Stimulated activated CD4-positive, alpha-beta T cell treated with anti-CD3 and anti-CD28 coated beads, Interleukin-1b, Interleukin-23, amount 100 ng/mL, for 24 hours (primary cell): ENCODE measurements at places on chromosomes 11 and 22.

- no peak for DNase-seq
Observed at GRCh38 chr11:1500466-1501420, 14.2 kb upstream of the MOB2 start.

DNA sequence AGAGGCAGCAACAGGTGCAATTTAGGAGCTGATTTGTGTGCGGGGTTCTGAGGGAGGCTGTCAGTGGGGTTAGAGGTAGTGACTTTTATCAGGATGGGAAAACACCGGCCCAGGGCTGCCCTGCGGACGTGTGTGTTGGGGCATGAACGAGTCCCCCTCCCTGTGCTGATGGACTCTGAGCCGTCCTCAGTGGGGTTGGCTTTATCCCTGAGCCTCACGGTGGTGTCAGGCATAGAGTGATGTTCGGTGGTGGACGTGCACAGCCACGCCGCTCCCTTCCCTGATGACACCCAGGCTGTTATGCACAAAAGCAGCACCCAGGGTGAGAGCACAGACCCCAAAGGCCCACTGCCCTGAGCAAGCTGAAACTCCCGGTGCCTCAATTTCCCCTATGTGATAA, 809.1 kb downstream of the BRD1 start:
- DNase-seq = no peak

GRCh38 chr11:62450543-62451240, 31.9 kb downstream of the SCGB1A1 start:
- DNase-seq = no peak

DNA sequence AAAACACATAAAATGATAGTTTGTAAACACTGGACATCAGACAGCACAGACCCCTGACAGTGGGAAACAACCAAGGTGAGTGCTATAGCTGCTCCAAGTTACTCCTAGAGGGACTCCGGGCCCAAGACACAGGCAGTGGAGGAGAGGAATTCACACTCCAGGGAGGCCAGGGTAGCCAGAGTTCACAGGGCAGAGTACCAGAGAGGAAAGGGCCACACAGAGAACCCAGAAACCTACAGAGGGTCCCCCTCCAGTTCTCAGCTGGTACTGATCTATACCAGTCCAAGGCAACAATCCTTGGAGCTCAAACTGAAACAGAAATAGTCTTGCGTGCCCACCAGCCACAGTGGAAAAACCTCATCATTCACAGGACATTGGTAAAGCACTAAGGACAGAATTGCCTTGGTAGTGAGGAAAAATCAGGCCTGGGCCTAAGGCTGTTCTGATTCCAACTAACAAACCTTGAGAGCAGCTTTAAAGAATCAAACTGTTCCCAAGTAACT, 7.6 kb downstream of the VPS37C start:
- DNase-seq = no peak

DNA sequence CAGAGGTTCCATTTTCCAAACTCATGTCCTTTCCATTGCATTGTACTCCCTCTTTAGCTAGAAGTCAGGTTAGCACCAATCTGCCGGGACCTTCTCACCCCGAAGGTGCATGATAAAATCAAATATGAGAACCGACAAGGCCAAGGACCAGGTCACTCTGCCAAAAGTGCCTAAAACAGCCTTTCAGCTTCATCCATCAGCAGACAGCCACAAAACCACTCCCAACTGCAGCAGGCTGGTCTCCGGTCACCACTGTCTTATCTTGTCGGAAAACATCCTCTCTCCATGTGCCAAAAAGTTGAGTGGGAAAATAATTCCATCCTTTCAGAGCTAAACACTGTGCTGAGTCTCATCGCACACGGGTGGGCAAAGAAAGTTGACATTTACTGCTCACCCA, 1.4 kb downstream of the PI4KA start:
- DNase-seq = no peak

GRCh38 chr11:120108785-120109168, 29.1 kb downstream of the TRIM29 start:
- no peak for DNase-seq

- no peak for DNase-seq
Observed at GRCh38 chr11:29166306-29166705, 850.5 kb downstream of the KCNA4 start.

DNA sequence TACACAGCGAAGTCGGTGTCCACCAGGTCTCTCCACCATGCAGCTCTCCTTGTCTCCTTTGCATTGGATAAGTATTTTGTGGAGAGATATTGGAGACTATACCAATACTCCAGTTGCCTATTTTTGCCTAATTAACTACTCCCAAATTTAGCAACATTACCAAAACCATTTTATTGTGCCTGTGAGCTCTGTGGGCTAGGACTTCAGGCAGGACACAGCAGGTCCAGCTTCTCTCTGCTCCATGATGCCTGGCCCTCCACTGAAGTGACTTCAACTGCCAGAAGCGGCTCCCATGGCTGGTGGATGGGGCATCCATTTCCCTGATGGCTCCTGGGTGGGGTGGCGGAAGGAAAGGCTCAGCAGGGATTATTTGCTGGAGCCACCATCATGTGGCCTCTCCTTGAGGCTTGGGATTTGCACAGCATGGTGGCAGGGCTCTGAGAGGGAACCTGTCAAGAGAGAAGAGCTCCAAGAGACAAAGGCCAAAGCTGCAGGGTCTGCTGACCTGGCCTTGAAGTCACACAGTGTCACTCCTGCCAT, 36.9 kb upstream of the MAPK1 start:
- DNase-seq = no peak

- DNase-seq = no peak
Observed at GRCh38 chr11:71266114-71266833, 13.9 kb upstream of the SHANK2 start.

DNA sequence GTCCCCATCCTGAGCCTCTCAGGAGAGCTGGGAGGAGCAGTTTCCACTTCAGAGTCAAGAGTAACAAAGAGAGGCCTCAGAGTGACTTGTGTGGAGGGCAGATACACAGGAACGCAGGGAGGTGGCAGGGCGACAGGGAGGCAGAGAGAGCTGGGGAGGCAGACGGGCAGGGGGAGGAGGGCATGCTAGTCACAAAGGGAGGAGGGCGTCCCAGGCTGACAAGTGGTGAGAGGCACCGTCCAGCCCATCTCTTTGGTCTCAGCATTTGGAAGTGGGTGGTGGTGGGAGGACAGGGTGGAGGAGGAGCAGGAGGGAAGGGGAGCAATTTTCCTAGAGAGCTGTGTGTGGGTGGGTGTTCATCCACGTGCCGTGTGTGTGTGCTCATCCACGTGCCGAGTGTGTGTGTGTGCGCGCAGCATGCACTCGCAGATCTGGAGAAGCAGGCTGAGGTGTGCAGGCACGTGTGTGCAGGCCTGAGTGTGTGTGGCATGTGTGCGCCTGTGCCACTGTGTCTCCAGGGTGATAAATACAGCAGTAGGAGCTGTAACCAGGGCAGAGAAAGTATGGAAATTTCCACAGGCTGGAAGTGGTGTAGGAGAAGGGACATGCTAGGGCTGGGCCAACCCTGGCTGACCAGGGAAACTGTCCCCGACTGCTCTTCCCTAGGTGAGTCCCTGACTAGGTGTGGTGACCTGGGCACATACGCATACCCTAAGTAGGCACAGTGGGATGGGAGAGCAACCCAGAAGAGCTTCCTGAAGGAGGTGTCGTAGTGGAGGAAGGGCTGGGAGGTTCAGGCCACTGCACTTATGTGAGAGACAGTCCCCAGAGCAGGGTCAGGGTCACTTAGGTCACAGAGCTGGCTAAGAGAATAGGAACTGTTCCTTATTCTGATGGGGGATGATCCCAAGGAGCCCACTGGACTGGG, 7.3 kb upstream of the PDE2A start:
- DNase-seq = no peak

- no peak for DNase-seq
Observed at GRCh38 chr11:12671370-12671769, 2.9 kb upstream of the TEAD1 start.

GRCh38 chr11:19822531-19822930, 109.9 kb downstream of the NAV2 start:
- DNase-seq = no peak

- no peak for DNase-seq
Observed at GRCh38 chr11:65947133-65947532, 1.9 kb downstream of the TSGA10IP start.

DNA sequence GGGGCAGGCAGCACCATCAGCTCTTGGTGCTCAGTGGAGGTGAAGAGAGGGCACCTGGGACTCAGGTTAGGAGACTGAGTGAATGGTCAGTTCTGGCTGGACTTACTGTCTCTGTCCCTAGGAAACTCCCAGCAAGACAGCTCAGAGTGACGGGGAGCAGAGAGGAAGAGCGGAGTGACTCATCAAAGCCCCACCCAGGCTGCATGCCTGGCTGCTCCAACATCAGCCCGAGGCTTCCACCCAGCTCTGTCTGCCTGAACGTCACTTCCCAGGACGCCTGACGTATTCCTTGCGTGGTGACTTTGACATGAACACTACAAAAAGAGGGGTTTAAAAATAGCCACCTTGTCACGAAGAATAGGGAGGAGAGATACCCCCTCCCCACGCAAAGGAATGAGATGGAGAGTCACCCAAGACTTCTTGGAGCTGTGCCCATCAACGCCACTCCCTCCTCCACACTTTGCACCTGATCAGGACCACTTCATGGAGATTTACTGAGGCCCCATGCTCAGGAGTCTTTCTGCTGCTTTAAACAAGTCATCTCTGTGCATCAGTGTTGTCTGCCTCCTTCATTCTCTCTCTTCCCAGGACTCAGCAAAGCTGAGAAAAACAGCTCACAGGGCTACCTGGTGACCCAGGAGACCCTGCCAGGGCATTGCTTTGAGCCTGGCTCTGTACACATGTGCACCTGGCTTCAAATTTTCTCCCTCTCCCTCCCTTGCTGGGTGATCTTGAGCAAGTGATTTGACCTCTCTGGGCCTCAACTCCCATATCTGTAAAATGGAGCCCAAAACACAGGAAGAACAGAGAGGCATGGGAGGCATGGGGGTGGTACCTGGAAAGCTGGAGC, 83.1 kb downstream of the MN1 start:
- DNase-seq = no peak

GRCh38 chr11:2570211-2570811, 125.5 kb downstream of the KCNQ1 start:
- no peak for DNase-seq

- peak; percentile 92 for DNase-seq
Observed at GRCh38 chr22:42090596-42091454, at the start of gene NDUFA6. NDUFA6 (minus strand) TSS chr22:42090772; CDS start chr22:42090744, 28 bp downstream.

GRCh38 chr11:77819921-77820564, 479 bp downstream of the RSF1 start:
- no peak for DNase-seq

- DNase-seq = peak; percentile 57
Observed at GRCh38 chr22:37681556-37682049, 4.5 kb upstream of the NOL12 start.

DNA sequence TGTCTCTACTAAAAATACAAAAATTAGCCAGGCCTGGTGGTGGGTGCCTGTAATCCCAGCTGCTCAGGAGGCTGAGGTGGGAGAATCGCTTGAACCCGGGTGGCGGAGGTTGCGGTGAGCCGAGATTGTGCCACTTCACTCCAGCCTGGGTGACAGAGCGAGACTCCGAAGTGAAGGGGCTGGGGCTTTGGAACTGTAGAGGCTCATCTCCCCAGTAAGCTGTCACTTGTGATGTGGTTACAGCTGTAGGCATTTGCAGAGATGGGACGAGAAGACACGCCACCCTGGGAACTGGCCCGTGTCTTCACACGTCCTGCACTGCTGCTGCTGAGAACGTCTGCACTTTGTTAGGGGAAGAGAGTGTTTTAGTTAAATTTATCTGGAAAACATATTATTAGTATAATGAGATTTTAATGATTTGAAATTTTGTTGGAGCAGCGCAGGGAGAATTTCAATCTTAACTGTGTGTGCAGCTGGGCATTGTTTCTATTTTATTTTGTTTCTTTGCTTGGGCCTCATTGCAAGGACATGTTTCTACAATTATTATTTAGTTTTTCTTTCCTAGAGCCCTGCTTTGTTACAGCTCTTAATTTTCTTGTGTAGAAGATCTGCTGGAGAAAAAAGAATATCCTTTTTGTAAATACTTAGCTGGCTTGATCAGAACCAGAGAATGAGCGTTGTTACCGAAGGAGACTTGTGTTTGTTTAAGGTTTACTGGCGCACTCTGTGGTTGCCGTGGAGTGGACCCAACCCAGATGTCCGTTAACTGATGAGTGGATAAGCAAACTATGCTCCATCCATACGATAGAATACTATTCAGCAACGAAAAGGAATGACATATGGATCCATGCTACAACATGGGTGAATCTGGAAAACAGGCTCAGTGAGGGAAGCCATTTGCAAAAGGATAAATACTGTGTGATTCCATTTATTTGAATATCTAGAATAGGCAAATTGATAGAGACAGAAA, 18.4 kb downstream of the PARVB start:
- no peak for DNase-seq

DNA sequence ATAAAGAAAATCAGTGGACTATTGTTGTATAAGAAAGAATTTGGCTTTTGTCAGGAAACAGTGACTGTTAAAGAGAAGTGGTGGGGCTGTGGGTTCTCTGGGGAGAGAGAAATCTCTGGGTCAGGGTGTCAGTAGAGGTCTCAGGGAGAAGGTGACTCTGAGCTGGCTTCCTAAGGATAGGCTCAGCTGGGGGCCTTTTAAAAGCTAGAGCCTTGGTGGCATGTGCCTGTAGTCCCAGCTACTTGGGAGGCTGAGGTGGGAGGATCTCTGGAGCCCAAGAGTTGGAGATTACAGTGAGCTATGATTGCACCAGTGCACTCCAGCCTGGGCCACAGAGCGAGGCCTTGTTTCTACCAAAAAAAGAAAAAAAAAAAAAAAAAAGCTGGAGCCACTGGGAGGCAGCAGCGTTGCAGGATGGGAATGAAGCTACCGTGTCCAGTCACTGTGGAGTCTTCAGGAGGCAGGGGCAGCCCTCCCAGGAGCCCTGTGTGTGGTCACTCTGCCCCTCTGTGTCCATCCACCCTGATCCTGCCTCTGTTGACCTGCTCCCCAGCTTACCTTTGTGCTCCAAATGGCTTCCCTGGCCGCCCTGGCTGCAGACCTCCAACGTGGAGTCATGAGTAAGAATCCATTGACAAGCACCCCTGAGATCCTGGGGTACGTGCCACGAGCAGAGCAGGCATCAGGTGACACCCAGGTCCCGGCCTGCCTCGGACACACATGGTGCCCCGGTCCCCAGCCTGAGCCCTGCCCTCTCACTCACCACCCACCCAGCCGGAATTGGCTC, 5.4 kb upstream of the MIF start:
- DNase-seq = no peak

GRCh38 chr11:29641201-29641600, 375.6 kb downstream of the KCNA4 start:
- no peak for DNase-seq

GRCh38 chr22:31210556-31211421, 1.3 kb upstream of the LIMK2 start:
- no peak for DNase-seq

- DNase-seq = no peak
Observed at GRCh38 chr11:124676386-124676785, 2.7 kb downstream of the SPA17 start.

DNA sequence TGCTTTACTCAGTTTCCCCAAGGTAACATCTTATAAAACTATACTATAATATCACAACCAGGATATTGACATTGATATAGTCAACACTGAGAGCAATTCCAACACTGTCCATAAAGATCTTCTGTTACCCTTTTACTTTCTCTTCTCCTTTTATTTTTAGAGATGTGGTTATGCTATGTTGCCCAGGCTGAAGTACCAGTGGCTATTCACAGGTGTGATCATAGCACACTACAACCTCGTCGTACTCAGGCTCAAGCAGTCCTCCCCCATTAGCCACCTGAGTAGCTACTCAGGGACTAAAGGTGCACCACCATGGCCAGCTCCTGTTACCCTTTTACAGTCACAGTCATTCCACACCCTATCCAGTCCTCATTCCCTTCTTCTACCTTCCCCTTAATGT, 119.7 kb downstream of the CWF19L2 start:
- DNase-seq = no peak
